Stimulated activated effector memory CD8-positive, alpha-beta T cell treated with anti-CD3 and anti-CD28 coated beads, Interleukin-12 subunit alpha, Interleukin-12 subunit beta, amount 100 ng/mL, for 72 hours (primary cell): ENCODE measurements at places on chromosomes 12 and 14.

DNA sequence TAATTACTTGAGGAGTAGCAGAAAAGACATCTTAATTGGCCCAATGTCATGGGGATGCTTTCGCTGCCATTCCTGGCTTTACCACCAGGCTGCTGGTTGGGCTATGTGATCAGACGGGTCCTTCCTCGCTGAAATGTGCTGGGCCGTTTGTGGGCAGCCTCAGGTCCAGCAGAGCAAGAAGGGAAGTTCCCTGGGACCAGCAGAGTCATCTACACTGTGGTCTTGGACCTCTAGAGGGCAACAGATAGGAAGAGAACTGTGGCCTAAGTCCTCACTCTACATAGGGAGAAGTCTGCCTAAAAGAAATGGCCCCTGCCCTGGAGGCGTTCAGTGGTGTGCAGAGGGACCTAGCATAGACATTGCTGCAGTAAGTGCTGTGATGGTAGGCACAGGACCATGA is 10.9 kb downstream of the EVL start:
- peak; percentile 72 for DNase-seq

DNA sequence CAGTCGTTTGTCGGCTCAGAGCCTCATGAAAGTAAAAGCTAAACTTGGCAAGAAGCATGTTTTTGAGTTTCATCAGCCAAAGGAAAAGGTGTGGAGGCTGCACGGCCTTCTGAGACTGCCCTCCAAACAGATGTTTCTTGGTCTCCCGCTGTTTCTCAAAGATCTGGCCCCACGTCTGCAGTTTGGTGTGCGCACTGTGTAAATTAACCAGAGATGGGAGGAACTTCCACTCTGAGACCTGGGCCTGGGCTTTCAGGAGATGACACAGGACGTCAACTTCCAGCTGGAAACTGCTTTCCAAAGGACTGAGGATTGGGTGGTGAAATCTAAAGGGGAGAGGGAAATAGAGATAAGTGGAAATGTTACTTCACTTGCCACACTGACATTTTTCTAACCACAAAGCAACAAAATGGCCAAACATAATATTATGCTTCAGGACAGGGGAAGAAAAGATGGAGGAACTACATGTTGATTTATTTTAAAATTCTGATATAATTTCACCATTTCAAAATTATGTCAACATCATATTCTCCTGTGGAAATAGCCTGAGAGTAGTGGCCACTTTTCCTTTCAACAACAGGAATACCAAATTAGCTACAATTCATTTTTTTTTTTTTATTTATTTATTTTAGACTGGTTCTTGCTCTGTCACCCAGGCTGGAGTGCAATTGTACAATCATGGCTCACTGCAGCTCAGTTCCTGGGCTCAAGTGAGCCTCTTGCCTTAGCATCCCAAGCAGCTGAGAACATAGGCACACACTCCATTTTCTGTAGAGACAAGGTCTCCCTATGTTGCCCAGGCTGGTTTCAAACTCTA is 27.6 kb downstream of the KICS2 start:
- no peak for DNase-seq

- DNase-seq, result no peak
Observed at GRCh38 chr12:76096079-76096646, 11.7 kb upstream of the NAP1L1 start.

DNA sequence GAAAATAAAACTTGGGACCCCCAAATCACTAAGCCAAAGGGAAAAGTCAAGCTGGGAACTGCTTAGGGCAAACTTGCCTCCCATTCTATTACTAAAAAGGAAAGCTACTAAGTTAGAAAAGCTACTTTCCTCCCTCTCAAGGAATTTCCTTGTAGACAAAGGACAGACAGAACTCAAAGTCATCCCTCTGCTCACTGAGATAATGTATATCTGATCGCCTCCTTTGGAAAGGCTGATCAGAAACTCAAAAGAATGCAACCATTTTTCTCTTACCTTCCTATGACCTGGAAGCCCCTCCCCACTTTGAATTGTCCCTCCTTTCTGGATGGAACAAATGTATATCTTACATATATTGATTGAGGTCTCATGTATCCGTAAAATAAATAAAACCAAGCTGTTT is 190.5 kb upstream of the DCN start:
- DNase-seq, result no peak

DNA sequence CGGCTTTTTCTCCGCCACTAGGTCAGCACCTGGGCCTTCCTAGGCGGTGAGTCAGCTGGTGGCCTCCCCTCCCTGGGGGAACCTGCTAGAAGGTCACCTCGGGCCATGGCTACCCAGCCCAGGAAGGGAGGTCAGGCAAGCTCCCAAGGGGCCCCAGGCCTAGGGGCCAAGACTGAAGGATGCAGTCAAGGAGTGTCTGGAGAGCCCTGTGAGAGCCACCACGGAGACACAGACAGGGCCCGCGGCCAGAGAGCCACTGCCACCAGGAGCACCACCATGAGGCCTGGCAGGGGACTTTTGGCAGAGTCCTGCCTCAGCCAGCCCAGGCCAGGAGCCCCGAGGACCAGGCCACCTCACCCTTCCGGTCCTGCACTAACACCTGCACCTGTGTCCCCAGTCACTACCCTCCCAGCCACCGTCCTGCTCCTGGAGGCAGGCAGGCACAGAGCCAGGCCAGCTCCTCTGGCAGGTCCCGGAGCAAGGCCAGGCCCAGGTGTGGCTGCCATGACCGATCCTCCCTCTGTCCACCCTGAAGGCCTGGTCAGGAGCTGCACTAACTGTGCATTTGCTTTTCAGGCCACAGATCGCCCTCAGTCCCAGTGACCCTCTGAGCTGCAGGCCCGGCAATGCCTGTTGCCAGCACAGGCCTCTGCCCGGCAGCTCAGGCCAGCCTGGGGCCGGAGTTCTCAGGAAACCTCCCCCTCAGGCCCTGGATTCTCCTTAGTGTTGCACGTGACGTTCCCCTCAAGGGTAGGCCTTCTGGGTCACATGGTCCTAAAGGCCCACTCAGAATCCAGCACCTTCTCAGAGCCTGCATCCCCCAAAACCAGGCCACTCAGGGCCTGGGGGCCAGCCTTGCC is 6.9 kb downstream of the PHETA1 start:
- no peak for DNase-seq

DNA sequence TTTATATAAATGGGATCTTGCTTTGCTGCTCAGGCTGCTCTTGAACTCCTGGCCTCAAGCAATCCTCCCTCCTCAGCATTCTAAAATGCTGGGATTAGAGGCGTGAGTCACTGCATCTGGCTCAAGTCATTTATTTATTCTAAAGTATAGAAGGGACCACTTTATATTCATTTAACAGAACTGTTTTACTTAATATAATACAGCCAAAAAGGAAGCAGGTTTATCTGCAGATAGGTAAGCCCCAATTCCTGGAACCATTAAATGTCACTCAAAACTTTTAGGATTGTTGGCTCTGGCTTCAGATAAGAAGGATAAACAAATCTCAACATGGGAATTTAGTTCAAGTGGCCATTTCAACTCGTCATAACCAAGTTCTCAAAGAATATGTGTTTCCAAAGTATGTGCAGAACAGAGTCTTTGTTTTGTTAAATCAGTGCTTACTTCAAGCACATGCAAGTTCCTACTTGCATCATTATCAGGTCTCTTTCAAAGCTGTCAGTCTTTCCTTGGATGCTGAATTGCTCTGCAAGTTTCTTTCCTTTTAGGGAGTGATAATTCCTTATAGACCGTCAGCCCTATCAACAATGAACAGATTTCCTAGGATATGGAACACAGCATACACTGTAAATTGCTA is 60.4 kb downstream of the KITLG start:
- DNase-seq, result no peak

DNA sequence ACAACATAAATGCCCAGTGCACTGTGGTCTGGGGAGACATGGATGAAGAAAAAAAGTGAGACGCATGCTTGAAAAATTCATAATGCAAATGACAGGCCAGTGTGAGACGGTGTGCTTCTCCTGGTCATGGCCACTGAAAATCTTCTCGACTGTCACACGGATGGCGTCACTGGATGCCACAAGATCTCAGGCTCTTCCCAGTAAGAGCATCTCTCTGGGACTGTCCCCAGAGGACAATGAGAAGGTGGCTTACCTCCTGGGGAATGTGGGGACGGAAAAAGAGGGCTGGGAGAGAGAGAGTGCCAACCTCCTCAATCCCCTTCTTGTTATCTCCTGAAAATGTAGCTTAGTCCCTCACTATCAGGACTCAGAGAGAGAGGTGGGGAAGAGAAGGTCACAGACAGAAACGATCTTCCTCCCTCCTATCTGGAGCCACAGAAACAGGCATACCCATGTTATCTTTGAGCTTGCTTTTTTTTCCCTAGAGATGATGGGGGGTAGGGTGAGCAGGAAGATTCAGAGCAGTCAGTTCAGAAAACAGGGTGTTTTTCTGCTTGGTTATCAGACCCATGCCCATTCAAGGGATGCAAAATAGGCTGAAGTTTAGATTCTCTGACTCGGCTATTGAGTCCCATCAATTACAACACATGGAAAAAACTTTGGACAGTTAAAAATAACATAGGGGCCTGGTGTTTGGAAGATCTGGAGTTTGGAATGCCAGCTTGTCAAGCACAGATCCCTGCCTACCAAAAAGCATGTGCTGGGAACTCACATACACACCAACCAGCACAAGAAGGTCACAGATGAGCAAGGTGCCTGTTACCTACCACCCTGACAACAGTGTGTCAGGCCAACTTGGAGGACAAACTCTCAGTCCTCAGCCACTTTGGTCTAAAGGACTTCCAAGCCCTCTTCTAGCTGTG is 24.2 kb downstream of the DPF3 start:
- no peak for DNase-seq

DNA sequence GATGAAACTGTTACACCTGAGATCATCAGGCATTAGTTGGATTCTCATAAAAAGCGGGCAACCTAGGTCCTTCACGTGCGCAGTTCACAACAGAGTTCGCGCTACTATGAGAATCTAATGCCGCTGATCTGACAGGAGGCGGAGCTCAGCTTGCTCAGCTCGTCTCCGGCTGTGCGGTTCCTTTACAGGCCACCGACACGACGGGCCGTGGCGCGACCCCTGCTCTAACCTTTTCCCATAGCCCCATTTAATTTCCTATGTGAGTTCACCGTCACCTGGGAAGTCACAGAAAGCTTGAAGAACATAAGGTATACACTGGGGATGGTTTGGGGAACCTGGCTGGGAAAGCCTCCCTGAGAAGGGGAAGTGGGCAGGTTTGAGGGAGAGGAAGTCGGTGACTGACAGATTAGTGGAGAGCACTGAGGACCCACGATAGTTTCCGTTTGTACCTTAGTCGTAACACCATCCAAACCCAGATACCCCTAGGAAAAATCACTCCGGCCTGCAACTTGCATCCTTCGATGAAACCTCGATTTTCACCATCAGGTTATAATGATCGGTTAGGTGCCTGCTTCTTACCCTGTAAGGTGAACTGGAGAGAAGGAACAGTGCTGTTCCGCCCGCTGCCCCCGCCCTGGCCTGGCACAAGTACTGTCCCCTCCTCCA is 2.8 kb upstream of the AAAS start:
- DNase-seq, result peak; percentile 43

DNA sequence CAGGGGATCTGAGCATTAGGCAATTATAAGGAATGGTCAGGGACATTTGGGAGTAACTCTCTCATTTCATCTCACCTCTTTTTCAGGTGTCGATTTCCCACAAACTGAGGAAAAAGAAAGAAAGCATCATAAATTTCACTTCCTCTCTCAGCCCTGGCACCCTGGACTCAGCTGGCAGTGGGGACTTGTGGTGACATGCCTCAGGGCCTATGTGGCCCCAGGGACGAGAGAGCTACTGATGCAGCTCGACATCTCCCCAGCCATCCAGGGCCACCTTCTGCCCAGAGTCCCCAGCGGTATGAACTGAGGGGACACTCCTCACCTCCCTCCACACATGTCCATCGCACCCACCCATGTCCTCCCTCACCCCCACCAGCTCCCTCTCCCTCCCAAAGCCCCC is 11.7 kb downstream of the TNFRSF1A start:
- DNase-seq, result no peak

GRCh38 chr12:68344126-68344525 is 12.0 kb upstream of the MDM1 start:
- DNase-seq, result no peak

GRCh38 chr12:125143491-125143890 is 78.3 kb downstream of the AACS start:
- DNase-seq, result no peak

DNA sequence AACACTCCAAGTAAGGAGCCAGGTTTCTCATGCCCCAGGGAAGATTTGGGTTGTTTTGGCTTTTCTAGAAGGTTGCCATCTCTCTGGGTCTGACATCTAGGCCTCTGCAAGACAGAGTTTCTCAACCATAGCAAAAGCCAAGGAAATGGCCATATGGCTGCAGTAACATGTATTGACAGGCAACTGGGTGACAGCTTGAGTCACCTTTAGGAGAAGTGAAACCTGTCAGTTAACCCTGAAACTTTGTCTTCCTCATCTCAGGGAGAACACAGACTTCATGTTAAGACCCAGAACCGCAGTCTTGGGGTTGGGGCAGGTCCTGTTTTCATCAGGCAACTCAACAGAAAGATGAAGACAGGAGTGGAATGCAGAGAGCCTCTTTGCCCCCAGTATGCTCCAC is 46.0 kb upstream of the PLBD1 start:
- no peak for DNase-seq

DNA sequence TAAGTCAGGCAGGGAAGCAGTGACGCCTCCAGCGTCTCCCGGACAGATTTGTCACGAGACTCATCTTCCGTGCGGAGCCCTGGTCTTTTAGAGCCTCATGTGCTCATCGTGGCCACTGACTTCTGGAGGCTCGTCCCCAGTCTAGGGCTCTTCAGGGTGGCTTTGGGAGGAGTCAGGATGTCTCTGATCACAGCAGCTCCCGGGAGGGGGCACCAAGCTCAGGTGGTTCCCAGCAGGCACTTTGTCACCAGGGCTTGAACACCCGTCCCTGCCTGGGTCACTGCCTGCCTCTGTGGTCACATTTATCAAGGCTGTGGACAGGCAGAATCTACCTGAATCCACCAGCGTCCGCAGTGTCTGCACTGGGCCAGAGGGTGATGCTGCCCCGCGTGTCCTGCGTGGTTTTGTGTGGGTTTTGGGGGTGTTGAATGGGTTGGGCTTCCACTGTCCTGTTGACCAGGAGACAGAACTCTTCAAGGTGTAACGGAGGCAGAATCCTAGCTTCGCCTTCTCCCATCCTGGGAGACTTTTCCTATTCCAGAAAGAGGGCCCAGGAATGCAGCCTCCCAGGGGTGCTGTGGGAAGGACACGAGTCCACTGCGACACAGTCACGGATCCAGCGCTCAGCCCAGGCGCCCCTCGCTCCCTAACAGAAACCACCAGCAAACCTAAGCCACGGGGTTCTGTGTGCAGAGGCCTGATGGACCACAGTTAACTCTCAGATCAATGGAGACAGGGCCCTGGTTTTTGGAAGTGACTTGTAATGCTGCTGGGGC is 132.3 kb downstream of the ADGRD1 start:
- no peak for DNase-seq

- DNase-seq, result no peak
Observed at GRCh38 chr12:122989874-122990419, 9.5 kb downstream of the ARL6IP4 start.

GRCh38 chr14:100538351-100539002 is 48.7 kb downstream of the BEGAIN start:
- no peak for DNase-seq

GRCh38 chr12:3243376-3244084 is 166.4 kb downstream of the TSPAN9 start:
- DNase-seq, result no peak
